G401 (cell line): ENCODE measurements at places on chromosomes 4 and X. TPM values are rescaled to one million over a fixed set of nuclear protein-coding genes. Genes with fewer than 3 reads are reported as not detected.

DNA sequence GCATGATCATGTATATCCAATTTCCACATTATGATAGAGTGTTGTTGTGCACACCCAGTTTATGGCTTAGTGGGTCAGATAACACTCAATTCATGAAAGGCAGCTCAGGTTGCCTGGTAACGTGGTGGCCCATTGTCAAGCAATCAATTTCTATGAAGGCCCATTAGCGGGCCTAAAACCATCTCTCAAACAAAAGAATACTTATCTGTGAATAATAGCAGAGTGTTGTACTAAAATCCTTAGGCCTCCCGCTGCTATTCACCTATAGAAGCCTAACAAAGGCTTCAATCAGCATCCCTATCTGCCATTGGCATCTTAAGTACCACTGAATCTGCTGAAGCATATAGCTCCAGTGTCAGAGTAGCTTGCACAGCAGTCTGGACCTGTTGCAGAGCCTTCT lies 849.6 kb upstream of the POU3F4 start:
- no peak for DNase-seq

DNA sequence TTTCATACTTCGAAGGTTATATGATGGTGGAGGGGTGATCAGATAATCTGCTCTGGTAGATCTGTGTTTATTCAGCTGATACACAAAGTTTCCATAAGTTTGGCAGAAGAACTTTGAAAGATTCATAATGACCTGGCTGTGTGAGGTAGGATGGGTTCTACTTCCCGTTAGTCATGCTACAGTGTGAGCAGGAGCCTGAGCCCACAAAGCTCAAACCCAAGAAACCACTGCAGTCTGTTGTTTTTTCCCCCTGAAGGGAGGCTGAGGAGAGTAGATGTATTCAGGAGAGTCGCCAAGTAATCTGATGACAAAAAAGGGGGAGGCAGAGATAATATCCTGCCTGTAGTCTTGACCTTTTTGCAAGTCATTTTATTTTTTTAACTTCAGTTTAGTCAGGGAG lies 52.8 kb upstream of the PPP3CA start:
- DNase-seq = no peak

- DNase-seq = peak; percentile 22
These were observed 661 bp downstream of the SPIN4 start for GRCh38 chrX:63350465-63350877.

DNA sequence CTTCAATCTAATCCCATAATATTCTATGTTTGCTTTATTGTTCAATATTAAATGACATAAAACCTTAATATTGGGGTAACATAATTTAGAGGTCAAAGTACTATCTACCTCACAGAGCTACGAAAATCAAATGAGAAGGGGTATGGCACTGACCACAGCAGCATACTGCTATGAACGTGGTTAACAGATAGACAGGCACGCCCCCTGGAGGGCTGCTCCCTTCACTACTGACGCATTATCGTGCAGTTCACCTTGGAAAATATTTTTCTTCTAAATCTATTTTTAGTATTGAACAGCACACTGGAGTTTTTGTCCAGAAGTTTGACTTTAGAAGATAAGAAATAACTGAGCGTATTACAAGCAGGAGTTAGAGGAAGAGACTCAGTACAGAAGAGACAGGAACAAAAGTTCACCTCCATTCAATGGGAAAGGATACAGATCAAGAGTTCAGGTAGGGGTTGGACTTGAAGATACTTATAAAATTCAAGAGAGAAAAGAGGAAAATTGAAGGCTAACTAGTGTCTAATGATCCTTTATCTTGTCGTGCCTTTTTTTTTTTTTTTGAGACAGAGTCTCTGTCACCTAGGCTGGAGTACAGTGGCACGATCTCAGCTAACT lies 22.7 kb downstream of the MAP9 start:
- no peak for DNase-seq

- no peak for DNase-seq
These were observed 920.1 kb upstream of the TENM3 start for GRCh38 chr4:181323061-181323460.

DNA sequence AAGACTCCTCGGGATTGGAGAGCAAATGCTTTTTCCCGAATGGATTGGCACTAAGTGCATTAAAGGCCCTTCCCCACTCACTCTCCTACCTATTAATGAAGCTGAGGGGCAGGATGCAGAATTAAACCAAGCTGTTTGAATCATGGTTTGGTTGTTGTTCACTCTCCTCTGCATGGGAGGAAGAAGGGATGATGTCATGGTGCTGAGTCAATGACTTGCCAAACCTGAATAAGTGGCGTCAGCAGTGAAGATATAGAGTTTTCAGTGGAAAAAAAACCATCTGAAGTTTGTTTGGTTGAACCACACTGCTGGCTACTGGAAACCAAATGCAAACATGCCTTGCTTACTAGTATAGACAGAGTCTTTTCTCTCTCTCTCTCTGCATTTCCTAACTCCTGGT lies 19.8 kb upstream of the ZXDA start:
- DNase-seq = no peak

DNA sequence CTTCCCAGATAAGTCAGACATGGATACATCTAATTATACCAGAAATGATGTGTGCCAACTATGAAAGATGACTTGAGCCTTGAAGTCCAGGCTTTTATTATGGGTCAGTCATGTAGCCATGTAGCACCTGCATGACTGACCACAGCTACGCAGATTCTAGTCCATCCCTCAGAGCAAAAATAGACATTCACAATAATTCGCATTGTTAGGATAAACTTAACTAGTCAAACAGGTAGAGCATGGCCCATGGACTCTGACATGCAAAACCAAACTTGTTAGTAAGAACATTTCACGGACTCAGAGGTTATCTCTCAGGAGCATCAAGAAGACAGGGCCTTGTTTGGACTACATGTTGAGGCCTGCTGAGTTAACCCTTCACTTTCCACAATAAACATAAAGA lies 132.6 kb downstream of the PWWP3B start:
- no peak for DNase-seq

Gene RHOXF2B
- total RNA-seq = not detected in 2 replicates

GRCh38 chr4:123547216-123548165 lies 150.9 kb downstream of the SPRY1 start:
- no peak for DNase-seq

Gene DAPP1
- total RNA-seq = not detected in 2 replicates

DNA sequence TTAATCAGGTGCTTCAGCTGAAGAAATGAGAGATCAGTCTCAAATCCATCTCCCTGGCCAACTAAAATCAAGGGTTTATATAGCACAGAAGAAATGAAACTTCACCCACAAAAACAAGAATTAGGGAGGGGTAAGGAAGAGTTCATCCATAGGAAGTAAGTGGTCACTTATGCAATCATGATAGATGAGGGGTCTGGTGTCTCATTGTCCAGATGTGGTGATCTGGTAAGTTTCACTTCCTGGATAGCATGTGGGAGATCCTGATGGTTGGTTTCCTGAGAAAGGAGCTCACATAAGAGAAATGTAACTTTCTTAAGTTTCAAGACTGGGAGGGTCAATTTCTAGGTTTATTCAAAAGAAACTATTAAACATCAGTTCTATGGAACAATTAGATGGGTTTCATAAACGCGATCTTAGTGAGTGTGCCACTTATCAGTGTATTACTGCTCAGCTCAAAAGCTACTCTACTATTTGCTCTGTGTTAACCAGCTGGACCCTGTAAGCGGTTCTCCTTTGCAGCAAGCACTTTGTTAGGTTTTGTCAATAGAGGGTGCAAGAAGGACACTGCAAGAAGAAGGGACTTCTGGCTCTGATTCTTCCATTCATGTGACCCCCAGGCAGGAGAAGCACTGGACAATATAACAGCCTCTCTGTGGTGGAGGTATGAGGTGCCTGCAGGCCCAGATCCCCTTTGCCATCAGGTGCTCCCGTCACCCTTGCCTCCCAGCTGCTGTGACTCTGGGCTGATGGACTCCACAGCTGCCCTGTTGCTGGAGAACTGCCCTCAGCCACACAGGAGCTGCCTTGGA lies 35.4 kb upstream of the HPSE start:
- DNase-seq = no peak

GRCh38 chr4:83112231-83112630 lies 2.3 kb downstream of the PLAC8 start:
- DNase-seq = no peak

DNA sequence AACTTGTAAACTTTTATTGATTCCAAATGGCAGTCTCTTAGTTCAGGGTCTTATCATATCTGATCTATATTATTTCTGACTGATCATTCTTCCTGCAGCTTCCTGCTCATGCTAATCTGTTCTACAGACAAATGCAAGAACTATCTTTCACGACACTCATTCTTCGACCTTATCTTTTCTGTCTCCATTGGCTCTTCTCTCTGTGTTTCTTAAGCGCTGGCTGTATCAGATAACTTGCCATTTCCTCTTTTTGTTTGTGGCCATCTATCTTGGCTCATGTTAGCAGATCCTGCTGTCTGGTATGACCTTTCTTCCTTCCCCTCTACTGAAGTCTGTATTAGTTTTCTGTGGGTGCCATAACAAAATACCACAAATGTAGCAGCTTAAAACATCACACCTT lies 230.5 kb upstream of the PUDP start:
- DNase-seq = no peak

GRCh38 chrX:39477762-39478120 lies 620.0 kb downstream of the BCOR start:
- DNase-seq = no peak

DNA sequence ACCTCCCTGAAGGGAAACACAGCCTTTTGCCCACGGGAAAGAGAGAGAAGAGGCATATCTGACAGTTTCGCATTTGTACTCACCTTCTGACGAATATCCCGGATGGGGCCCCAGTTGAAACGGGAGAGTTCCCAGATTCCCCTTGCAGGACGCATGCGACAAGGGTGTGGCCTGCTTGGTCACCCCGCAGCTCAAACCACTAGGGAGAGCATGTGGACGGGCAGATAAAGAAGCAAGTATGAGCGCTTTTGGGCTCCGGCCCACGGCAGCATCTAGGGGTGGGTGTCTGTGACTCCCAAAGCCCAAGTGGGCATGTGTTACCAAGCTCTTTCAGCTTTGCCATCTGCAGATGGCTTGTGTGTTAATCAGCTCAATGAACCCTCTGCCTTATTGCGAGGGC lies 70.1 kb upstream of the MED14 start:
- no peak for DNase-seq

DNA sequence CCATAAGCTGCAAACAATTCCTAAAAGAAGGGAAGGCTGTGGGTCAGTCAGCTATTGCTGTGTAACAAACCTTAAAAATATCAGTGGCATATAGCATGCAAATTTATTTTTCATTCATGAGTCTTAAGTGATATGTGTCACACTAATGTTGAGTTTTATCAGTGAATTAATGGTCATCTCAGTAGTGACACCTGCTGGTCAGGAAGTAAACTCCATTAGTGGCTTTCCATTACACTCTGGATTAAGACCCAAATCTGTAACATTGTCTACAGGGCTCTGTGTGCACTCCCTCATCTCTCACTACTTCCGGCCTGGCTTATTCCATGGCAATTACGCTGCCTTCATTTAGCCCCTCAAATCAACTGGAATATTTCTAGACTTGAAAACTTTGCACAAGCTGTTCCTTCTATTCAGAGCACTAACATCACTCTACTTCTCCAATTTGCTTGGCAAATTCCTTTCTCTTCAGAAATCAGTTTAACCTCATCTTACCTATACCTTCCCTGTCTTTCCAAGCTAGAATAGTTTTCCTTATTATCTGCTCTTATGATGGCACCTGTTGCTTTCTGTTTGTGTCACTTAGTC lies 217.3 kb upstream of the TAPT1 start:
- DNase-seq = peak; percentile 9

Gene HDX
- 1.2 and 1.7 TPM in 2 replicates for total RNA-seq

DNA sequence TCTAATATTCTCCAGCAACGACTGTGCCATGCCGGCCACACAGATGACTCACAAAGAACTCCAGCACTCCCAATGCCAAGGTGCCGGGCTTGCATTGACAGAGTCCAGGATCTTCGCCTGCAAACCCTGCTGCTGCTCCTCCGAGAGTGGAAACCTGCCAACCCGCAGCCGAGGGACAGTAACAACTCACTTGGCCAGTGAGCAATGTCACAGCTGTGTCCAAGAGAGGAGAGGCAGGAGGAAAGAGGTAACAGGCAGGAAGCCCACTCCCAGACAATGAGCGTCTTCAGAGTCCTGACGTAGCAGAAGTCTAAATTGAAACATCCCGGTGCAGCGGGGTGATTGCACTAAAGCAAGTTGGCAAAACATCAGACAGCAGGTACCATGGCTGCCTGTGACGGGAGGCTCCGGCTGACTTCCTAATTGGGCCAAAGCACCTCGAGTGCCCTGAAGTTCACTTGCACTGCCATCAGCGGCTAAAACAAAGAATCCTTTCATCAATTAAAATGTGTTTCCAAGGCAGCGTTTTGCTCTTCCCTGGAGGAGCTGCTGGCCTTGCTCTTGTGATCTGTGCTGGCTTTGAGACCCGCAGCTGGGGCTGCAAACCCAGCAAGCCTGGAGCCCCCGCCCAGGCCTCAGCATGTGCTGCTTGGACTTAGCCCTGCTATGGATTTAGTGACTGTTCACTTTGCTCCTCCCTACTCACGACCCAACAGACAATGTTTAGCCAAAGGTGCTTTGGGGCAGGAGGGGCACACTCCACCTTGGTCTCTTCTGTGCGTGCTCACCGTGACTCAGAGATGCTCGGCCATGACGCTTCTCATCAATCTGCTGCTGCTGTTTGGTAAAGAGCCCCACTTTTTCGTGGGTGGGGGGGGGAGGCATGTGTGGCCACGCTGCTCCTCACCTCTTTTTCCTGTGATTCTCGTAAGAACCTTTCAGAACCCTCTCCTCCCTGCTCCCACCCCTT lies 36.5 kb downstream of the DCTD start:
- peak; percentile 72 for DNase-seq

DNA sequence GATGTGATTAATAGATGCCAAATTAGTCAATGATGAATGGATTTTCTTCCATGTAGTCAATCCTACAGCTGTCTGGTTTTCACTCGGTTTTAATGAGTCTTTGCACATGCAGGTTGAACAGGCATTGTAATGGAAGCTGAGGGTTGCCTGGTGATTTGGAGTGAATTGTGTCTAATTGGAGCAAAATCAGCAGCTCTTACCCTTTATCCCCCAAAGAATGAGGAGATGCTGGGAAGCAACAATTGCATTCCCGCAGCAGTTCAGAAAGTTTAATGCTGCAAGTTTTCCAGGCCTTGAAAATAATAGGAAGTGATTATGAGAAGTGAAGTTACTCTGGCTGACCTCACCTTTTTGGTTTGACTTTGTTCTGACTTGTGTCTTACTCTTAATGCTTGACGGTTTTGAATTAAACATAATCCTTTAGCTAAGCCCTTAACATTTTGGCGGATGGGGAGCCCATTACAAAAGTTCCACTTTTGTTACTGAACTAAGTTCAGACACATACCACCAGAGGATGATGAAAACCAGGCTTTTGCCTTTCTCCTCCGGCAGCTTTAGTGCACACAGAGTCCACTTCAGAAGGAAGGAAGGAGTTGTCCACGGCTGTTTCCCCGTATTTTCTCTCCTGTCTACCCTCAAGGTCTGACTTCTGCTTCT lies 78.8 kb upstream of the TBC1D9 start:
- DNase-seq = no peak

GRCh38 chrX:12898073-12898472 lies 8.3 kb upstream of the TLR8 start:
- no peak for DNase-seq

DNA sequence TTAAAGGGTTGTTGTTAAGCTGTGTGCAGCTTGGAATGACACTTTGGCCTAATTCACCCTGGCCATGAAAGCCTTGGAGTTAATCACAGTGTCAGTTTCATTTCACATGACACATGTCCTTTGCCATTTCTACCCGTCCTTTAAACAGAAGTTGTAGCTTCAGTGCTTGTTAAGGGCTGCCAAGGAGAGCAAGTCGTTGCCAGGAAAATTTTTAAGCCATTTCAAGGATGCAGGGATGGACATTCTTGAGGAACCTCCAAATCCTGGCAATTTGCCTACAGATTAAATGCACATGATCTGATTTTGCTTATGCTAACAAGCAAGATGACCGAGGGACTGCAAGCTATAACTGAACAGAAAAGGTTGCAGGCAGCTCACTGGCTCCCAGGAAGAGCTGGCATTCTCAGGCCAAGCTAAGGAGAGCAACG lies 40.5 kb downstream of the SETD7 start:
- peak; percentile 56 for DNase-seq
